ENCODE measurements at places on chromosomes 12 and 14. TPM values are rescaled to one million over a fixed set of nuclear protein-coding genes. Genes with fewer than 3 reads are reported as not detected.

DNA sequence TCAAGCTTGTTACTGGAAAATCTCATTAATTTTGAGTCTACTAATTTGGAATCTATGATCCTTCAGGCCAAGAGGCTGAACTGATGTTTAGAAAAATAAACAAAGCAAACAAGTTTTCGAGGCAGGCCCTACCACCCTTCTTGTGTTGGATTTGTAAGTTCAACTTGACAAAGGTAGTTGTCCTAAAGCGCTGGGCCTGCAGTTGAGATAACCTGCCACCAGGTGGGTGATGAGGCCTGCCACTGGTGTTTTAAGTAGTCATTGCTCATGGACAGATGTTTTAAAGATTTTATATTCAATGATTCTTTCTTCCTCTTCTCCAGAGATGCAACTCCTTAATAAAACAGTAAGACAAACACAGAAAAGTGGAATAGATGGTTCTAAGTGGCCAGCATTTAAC, 19.4 kb downstream of the ACVRL1 start:
- peaks cover 10% of the 10 kb centered on the region for H3K4me1 ChIP-seq
- DNase-seq: no peak
- H3K27ac ChIP-seq: peak overlapping the region; percentile 56

- H3K4me1 ChIP-seq: no peaks in the 10 kb centered on the region
- H3K4me3 ChIP-seq: peak within 1 kb of the TSS; percentile 62
- no peaks in the 10 kb centered on the region for H3K36me3 ChIP-seq
- no peaks in the 10 kb centered on the region for H3K27me3 ChIP-seq
Observed at GRCh38 chr14:37197421-37198272, at the start of gene MIPOL1. Gene MIPOL1 (plus strand): TSS chr14:37197937. CDS start chr14:37247889, 49,952 bp downstream.

SOAT2 gene
- not detected for total RNA-seq

NOC4L gene
- total RNA-seq: 10.7 TPM

ZNF140 gene
- 6.7 TPM for total RNA-seq

DNA sequence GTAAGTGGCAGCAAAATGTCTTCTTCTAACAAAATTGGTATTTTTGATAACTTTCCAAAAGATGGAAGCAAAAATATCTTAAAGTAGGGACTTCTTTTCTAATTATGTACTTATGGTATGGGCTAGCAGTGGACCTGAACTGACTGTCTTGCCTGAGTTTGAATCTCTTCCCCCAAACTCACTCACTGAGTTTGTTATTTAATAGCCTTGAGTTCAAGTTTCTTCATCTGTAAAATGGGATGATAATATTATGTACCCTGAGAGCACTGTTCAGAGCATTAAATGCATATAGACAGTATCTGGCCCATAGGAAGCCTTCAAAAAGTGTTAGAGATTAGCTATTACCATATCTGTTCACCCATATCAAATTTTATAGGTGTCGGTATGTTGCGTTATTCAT, 210.4 kb upstream of the NUDT4 start:
- H3K4me1 ChIP-seq: peaks cover 12% of the 10 kb centered on the region
- no peak for DNase-seq
- no peaks in the 10 kb centered on the region for H3K27me3 ChIP-seq
- H3K4me3 ChIP-seq: no peak overlapping the region
- no peaks in the 10 kb centered on the region for H3K36me3 ChIP-seq

DNA sequence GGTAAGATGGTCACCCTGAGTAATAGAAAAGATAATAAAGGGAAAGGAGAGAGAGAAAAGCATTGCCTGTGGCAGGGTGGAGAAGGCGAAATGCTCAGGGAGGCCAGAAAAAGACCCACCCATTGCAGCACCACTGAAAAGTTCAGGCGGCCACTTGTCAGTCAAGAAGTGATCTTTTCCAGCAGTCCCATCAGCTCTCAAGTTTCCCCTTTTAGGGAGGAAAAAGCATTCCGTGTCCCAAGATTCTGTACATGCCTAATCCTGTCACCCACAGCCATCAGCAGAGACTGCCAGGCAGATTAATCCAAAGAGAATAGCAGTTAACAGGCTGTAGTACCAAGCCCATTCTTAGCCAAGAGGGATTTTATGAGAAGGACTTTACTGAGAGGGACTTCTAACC, 11.9 kb downstream of the SLC38A1 start:
- H3K27me3 ChIP-seq: no peaks in the 10 kb centered on the region
- H3K36me3 ChIP-seq: no peaks in the 10 kb centered on the region
- H3K4me1 ChIP-seq: peaks cover 7% of the 10 kb centered on the region

DNA sequence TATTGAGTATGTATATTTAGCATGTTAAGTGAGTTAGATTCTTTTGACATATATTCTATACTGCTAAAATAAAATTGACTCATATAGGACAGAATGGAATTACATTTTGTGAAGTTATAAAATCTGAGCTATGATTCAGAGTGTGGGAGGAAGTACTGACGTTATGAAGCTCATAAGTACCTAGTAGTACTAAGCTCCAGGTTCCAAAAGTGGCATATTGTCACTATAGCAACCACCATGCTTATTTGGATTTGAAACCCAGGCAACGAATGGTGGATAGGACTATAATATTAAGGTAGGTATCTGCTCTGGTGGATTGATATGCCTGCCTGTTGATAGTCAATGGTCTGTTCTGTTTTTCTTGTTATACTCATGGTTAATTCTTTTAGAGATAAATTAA, 2.2 kb upstream of the FBXO33 start:
- H3K27me3 ChIP-seq: no peaks in the 10 kb centered on the region
- H3K27ac ChIP-seq: no peak overlapping the region
- peaks cover 28% of the 10 kb centered on the region for H3K4me1 ChIP-seq
- H3K4me3 ChIP-seq: no peak overlapping the region
- no peak for DNase-seq
- no peaks in the 10 kb centered on the region for H3K36me3 ChIP-seq

GRCh38 chr12:29026419-29026818, 122.7 kb upstream of the FAR2 start:
- no peak for DNase-seq
- no peaks in the 10 kb centered on the region for H3K4me1 ChIP-seq
